8988T (cell line): ENCODE measurements at places on chromosomes 5 and 9.

GRCh38 chr5:59937633-59938032 lies 44.1 kb upstream of the PDE4D start:
- no peak for DNase-seq

- DNase-seq, result no peak
These were observed 186.2 kb downstream of the ACER2 start for GRCh38 chr9:19595003-19595402.

GRCh38 chr9:113990975-113991471 lies 87.1 kb downstream of the AMBP start:
- no peak for DNase-seq

DNA sequence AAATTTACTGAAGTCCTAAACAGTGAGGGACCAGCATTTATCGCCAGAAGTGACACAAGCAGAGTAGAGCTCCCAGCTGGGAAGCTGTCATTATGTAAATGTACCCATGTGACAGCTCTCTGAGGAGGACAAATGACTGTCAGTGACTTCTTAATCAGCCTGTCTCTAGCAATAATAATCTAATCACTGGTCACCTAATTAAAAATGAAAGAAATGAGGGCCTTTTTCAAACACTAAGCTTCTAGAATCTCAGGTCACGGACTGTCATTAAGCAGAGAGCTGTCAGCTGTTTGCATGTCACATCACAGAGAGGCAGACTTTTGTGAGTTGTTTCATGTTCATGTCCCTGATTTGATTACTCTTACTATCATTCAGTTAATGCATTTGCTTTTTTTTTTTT lies 77.9 kb upstream of the FBXL17 start:
- no peak for DNase-seq

DNA sequence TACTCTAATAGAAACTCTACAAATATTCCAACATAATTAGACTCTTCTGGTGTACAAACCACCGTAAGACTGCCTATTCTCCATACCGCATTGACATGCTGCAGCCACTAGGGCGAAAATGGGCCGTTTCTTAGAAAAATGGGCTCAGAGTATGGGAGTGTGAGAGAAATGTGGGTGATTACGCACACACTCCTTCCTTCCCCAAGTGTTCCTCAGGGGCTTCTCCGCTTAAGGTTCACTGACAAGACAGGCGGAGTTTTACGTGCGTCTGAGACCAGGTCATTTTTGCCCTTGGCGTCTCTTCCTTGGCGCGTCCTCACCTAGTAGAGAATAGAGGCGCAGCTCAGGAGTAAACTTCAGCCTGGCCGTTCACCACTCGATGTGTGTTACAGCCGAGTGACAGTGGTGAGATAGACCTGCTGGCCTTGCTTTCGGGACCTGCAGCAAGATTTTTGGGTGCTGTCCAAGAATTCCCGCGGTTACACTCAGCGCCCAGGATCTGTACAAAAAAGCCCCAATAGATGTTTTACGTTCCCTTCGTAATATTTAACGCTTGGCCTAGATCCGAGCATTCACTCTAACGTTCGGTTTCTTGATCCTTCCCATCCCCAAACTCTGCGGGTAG lies 1.8 kb upstream of the NTRK2 start:
- DNase-seq, result peak; percentile 26

DNA sequence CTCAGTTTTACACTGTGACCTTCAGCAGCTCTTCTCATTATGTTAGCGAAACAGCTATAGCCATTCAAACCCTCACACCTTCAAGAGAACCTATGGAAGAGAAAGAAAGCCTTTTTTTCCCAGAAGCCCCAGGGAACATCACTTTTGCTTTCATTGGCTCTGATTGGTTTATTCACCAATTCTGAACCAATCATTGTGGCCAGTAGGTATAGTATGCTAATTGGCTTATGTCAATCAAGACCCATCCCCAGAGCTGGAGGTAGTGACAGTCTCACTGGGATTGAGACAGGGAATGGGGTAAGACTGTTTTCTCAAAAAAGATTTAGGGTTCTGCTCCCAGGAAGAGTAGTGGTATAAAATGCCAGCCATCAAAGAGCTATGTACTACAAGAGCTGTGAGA lies 74.1 kb upstream of the FSD1L start:
- no peak for DNase-seq

GRCh38 chr9:108389056-108389455 lies 466.7 kb downstream of the ACTL7B start:
- no peak for DNase-seq

GRCh38 chr9:20664501-20664900 lies 19.6 kb upstream of the FOCAD start:
- DNase-seq, result no peak

DNA sequence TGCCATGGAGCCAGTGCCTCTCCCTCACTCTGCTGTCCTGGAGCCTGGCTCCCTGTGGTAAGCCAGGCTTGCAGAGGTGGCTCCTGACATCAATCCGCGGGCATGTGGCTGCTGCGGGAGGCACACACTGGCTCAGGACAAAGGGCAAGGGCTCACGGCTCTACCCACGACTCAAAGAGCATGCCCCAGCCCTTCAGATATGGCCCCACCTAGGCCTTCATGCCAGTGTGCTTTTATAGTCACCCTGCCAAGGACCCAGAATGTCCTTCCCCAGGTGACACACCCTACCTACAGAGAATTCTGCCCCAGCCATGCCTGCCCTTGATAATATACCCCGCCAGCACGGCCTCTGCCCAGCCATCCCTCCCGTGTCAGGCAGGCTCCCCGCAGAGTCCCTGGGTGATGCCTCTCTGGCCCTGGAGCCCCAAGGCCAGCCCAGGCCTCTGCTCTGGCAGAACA lies 1.6 kb downstream of the MGAT4B start:
- peak; percentile 62 for DNase-seq

DNA sequence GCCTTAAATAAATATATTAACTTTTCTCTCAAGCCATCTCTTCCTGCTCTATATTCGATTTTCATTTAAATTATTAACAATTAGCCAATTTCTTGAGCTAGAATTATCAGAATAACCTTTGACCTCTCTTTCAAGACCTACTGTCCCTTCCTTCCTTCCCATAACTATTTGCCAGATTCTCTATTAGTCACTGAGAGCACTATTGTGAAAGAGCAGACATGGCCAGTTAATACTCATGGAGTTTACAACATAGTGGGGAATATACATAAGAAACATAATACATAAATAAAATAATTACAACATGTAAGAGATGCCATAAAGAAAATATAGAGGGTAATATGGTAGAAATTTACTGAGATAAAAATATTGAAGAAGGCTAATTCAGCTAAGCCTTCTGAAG lies 72.1 kb upstream of the CHD1 start:
- no peak for DNase-seq

DNA sequence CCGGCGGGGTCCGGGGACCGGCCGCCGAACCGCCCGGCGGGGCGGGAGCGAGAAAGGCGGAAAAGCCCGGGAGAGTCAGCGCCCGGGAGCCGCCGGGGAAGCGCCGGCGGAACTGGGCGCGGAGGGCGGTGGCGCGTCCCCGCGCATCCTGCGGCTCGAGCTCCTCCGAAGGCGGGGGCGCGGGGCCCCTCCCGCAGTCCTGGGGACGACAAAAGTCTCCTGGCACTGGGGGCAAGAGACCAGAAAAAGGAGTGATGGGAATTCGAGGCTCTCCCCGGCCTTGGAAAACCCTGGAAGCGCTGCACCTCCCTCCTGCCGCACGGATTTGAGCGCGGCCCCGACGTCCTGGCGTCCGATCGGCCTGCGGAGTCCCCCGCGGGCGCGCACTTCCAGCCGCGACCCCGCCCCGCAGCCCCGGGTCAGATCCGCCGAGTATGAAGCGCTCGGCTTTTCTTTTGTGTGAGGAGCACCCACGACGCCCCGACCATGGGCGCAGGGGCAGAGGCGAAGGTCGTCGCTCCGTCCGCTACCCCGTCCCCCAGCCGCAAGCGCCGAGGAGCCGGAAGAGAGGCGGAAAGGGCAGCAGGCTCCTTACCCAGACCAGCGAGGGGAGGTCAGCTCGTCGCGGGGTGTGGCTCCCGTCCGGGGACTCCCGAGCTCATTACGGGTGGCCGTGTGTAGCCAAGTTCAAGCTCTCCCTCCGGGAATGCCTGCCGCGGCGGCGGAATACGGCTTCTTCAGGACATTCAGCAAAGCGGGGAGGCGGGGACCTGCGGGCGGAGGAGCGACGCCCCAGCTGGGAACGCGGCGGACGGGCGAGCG lies at the start of gene EPB41L4A:
TSS of gene EPB41L4A (minus strand) at position 114 of the 822 bp plus-strand sequence. CDS start 238 bp downstream, outside the sequence.
- peak; percentile 15 for DNase-seq

GRCh38 chr9:99977033-99977792 lies 70.8 kb downstream of the STX17 start:
- no peak for DNase-seq

- DNase-seq, result no peak
These were observed 44.0 kb downstream of the RNF130 start for GRCh38 chr5:180027459-180028089.

DNA sequence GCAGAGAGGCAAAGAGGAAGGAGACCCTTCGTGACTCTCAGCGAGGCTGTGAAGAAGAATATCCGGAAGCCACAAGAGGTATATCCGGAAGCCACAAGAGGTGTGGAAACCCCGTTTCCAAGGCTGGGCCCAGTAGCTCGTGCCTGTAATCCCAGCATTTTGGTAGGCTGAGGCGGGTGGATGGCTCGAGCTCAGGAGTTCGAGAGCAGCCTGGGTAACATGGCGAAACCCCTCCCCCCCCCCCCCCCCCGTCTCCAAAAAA lies 612 bp upstream of the BBLN start:
- DNase-seq, result no peak

- DNase-seq, result no peak
These were observed 63.7 kb upstream of the ANGPTL2 start for GRCh38 chr9:127185931-127186781.

DNA sequence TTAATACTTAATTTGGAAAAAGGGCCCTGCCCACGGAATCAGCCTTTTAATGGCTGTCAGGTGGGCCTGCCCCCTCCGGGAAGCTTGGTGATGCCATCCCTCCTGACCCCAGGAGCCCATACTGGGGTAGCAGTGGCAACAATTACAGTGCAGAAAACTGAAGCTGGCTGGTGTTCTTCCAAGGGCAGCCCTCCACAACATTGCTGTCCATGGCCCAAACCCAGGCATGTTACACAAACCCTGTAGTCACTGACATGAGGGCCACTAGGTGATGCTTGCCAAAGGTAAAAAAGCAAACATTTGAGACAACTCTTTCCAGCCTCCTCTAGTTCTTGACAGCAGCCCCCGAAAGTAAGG lies 150.1 kb upstream of the LHFPL2 start:
- DNase-seq, result no peak

DNA sequence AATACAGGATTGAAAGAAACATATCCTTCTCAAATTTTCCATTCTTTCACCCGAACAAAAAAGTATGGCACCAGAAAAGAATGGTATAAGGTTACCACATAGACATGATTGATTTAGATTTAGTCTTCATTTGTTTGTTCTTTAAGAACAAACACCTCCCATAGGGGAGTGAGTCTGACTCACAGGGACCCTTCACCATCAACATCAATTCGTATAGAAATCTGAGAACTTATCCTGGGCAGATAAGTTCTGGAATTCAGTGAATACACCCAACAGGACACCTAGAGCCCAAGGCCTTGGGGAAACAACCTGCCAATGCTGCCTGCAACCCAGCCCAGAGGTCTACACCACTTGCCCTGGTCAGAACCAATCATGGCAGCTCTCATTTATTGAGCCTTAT lies 46.2 kb downstream of the LHFPL2 start:
- DNase-seq, result no peak

- DNase-seq, result no peak
These were observed 47.2 kb downstream of the ARHGEF28 start for GRCh38 chr5:73673161-73673591.

GRCh38 chr5:95068289-95068910 lies 216.5 kb downstream of the MCTP1 start:
- no peak for DNase-seq

- no peak for DNase-seq
These were observed 363 bp upstream of the MAMDC2 start for GRCh38 chr9:70043285-70043684.
